ENCODE measurements at places on chromosomes 16 and 17.

DNA sequence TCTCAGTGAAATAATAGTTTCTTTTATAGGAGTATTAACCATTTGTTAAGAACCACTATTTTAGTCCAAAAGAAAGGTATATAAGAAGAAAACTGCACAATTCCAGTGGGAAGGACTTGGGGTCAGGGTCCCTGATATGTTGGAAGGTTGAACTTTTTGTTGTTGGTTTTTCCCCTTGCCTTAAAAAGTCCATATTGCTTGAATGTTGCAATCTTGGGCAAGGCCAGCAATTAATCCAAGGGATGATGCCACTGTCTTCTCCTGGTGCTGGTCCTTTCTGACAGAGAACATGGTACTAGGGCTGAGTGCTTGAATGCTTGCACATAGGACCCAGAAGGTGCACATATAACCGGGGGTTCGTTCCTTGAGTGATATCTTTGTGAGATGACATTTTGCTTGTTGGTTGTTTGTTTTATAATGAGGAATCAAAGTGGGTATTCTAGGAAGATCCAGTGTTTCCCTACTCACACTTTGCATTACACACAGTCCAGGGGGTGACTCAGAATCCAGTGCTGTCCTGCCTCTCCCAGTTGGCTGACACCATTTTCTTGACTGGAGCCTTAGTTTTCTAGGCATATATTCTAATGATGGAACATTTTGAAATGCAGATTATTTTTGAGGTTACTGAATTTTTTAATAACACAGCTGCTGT is 54.9 kb downstream of the SIAH1 start:
- DNase-seq = no peak

GRCh38 chr16:22683730-22684573 is 130.0 kb upstream of the HS3ST2 start:
- no peak for DNase-seq

DNA sequence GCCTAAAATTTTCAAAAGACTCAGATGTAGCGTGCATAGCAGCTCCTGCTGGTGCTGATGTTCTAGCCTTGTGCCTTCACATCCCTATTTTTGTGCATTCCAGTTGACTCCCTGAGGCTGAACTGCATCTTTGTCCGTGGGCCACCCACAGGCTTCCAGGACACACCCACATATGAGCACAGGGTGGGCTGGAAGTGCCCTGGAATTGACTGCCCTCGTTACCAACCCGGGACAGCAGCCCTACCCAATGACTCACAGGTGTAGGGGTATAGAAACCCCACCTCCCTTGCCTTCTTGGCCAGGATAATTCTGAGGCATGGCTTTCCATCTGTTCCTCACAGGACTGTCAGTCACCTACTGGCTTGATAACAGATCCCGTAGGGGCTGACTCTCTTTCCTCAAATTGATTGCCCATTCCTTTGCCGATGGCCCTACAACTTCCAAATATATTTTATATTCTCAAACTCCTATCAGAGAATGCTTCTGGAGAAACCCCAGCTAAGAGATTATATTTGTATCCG is 65.9 kb upstream of the CDH13 start:
- DNase-seq = no peak

DNA sequence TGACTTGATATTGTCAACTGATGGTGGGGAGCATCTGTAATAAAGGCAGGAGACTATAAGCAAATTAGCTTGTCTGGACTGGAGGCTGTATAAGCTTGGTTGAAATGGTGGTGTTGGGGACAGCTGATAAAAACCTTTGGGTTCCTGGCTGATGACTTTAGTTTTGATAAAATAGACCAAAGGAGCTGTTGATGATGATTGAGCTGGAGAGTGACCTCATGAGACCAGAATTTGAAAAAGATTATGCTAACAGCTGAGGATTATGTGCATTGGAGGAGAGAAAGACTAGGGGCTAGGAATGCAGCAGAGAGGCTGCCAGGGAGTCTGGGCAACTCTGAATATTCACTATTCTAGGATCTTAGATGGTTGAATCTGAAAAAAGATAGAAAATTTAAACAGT is 8.7 kb upstream of the CDC27 start:
- no peak for DNase-seq

GRCh38 chr17:4934173-4934979 is 2.3 kb downstream of the GP1BA start:
- peak; percentile 37 for DNase-seq

DNA sequence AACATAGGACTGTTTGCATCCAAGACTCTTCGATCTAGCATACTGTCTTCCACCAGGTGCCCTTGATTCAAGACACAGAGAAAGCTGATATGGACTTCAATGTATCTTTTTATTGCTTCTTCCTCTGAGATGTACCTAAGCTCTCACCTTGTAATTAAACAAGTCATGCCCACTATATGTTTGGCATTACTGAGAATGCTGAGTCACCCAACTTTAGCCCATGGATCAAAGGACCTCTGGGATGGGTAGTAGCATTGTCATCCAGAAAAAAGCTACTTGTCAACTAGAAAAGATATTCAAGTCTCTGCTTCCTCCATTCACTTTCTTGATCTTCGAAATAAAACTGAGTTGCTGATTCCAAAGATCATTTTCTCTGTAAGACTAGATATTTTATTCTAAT is 37.8 kb downstream of the CDH8 start:
- DNase-seq = no peak

- no peak for DNase-seq
Measured at GRCh38 chr16:22424161-22424937, 49.9 kb upstream of the CDR2 start.

DNA sequence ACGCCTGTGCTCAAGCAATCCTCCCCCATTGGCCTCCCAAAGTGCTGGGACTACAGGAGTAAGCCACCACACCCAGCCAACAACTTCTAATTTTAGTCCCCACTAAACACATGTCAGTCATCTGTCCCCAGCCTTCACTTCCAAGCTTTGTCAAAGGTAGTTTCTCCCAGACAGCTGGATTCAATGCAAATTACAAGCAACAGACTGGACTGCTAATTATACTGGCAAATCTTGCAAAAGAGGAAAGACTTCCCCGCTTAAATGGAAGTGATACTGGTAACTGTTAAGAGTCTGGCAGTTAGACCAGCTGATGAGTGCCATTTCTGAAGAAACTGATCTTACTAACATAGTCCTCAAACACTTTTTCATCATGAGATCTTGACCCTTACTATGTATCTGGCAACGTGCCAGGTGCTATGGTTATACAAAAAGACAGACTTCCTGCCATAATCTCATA is 8.2 kb upstream of the GGA2 start:
- no peak for DNase-seq

DNA sequence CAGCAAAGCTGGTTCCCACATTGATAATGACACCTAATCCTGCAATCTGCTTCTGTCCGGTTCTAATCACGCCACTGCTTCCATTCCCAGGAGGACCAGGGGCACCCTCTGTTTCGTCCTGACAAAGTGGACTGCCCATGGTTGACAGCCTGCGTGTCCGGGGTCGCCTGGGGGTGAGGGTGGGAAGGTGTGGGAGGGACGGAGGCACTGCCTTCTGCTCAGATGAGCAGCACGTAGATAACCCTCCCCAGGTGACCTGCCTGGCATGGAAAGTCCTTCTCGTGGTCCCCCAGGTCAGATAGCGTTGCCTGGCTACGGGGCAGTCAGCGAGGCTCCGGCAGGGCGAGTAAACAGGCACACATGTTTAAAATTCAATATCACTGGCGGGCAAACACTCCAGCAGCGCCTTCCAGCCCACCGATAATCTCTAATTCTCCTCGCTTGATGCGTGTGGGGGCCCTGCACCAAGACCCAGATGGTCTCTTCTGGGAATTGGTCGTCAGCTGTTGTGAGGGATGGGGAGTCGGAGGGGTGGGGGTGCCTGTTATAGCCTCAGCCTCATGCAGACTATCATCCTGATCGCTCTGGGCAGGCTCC is 132.2 kb downstream of the RAP1GAP2 start:
- DNase-seq = no peak
